ENCODE measurements at places on chromosomes 6 and 20. TPM values are rescaled to one million over a fixed set of nuclear protein-coding genes. Genes with fewer than 3 reads are reported as not detected.

DTD1 gene
- total RNA-seq, result 31.7 TPM

KCNK17 gene
- total RNA-seq, result 1.2 TPM

C6orf163 gene
- 3.1 TPM for total RNA-seq

HAO1 gene
- total RNA-seq, result 0.70 TPM

LY6G6D gene
- total RNA-seq, result not detected

CGA gene
- total RNA-seq, result not detected

MOG gene
- total RNA-seq, result not detected

SGK2 gene
- not detected for total RNA-seq

APOBEC2 gene
- total RNA-seq, result not detected

CASS4 gene
- total RNA-seq, result 0.53 TPM

PSORS1C1 gene
- 1.0 TPM for total RNA-seq

ZSCAN16 gene
- total RNA-seq, result 3.0 TPM

BMP7 gene
- 59.8 TPM for total RNA-seq

Measured in esophagus squamous epithelium (tissue), 5 donors.